ENCODE measurements at places on chromosomes 5 and 9.

- DNase-seq, result no peak
These were observed 12.2 kb upstream of the ISL1 start for GRCh38 chr5:51371052-51371451.

- no peak for DNase-seq
These were observed 113.7 kb downstream of the TMEM232 start for GRCh38 chr5:110612794-110613247.

GRCh38 chr5:71974165-71974564 lies 133.1 kb upstream of the MAP1B start:
- DNase-seq, result no peak

DNA sequence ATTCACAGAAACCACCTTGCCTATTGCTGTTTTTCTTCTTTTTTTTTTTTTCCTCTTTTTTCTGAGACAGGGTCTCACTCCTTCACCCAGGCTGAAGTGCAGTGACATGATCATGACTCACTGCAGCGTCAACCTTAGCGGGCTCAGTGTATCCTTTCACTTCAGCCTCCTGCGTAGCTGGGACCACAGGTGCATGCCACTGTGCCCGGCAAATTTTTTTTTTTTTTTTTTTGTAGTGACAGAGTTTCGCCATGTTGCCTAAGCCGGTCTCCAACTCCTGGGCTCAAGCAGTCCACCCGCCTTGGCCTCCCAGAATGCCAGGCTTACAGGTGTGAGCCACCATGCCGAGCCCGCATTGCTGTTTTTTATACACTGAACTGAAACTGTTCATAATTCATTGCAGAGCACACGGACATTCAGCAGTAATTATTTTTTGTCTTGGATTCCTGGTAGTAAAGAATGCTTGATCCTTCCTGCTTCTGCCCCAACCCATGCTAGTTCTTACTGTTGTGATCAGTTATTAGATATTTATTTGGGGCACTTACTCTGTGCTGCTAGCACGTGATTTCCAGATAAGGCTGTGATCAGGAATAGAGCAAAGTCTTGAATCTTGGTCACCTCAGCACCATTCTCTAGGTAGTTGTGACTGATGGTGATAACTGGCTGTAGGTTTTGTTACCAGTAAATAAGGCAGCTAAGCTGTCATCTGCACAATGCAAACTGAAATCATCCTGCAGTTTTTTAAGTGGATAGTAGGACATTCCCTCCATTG lies 14.0 kb downstream of the MAP3K1 start:
- no peak for DNase-seq

DNA sequence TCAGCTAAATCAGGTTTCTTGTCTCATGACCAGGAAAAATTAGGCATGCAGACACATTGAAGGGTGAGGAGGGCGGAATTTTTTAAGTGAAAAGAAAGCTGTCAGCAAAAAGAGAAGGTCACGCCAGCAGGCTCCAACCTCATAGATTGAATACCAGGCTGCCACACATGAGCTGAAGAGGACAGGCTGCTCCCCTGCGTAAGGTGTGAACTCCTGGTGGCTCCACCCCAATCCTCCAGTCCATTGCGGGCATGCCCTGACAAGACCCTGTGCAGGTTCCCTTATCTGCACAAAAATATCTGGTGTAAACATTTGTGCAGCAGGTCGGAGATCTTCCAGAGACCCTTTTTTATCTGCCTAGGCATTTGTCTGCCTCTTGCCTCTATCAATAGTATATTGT lies 22.9 kb upstream of the TEX10 start:
- DNase-seq, result no peak

GRCh38 chr5:88290801-88291200 lies 22.2 kb upstream of the TMEM161B start:
- no peak for DNase-seq

All from DMS 273 treated with DMSO at 0.1 percent for 48 hours (cell line).